T-helper 2 cell treated with Interferon-gamma antibody and Interleukin-4, amounts not matched to agents 5 μg/mL and 100 μg/mL, for 36 hours (primary cell): ENCODE measurements at places on chromosomes 3 and 15.

- no peak for DNase-seq
Observed at GRCh38 chr15:29724026-29724425, 98.2 kb downstream of the TJP1 start.

- DNase-seq = no peak
Observed at GRCh38 chr15:92112180-92112579, 258.7 kb downstream of the SLCO3A1 start.

- no peak for DNase-seq
Observed at GRCh38 chr15:88841236-88841635, 38.0 kb downstream of the ACAN start.

- DNase-seq = no peak
Observed at GRCh38 chr3:197364410-197365071, 66.1 kb upstream of the DLG1 start.

DNA sequence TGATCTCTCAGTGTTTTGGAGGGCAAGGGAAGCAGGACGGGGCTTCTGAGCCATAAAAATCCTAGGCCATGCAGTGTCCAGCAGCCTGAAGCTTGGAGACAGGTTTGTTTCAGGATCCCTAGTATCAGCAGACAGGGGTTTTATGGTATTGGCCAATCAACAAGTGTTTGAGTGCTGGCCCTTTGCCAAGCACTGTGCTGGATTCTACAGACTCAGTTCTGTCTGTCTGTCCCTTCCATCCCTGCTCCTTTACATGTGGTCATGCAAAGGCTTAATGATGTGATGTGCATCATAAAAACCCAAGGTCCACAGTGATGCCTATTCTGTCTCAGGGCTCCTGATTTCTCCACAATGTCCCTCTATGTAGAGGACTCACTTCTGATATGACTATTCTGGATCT, 184.1 kb downstream of the LRTM1 start:
- no peak for DNase-seq

DNA sequence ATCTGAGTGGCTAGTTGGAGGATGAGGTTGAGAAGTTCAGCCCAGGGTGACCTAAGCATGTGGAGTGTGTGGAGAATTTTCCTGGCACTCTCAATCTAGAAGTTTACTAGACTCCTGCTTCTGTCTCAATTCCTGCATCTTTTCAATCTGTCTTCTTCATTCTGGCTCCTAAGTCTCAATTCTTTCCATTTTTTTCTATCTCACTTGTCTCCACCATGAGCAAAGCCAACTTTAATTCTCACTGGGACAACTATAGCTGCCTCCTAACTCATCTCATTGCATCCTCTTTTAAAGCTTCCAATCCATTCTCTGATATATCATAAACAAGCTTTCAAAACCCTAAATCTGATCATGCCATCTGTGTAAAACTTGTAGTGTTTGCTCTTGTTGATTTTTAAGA, 569.3 kb downstream of the NAALADL2 start:
- DNase-seq = no peak

- DNase-seq = no peak
Observed at GRCh38 chr3:123694366-123695087, 109.7 kb upstream of the HACD2 start.

GRCh38 chr3:62705721-62706120, 169.5 kb downstream of the CADPS start:
- no peak for DNase-seq

- DNase-seq = no peak
Observed at GRCh38 chr3:65593780-65594752, 444.7 kb downstream of the MAGI1 start.

- DNase-seq = no peak
Observed at GRCh38 chr15:41560572-41560874, 1.5 kb downstream of the TYRO3 start.

- no peak for DNase-seq
Observed at GRCh38 chr3:69647081-69647480, 92.2 kb upstream of the MITF start.

- no peak for DNase-seq
Observed at GRCh38 chr3:172040981-172041963, 1.9 kb downstream of the FNDC3B start.

DNA sequence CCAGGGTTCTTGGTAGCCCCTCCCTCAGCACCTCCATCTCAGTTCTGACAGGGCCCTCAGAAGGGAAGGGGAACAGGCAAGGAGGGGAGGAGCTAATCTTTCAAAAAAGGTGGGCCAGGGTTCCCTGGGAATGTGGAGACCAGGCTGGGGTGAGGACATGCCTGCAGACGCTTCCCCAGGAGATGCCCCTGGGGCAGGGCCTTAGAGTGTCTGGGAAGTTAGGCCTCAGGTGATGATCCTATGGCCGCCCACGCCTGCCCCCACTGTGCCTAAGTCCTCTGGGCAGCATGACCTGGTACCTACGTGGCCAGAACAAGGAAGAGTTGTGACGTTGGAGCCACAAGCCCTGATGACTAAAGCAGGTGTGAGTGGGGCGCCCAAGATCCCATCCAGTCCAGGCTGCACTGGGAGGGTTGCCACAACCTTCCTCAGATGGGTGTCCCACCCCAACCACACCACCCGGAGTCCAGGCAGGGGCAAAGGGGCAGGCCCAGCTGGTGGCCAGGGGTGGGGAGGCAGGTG, 3.9 kb upstream of the SEMA3B start:
- DNase-seq = no peak

GRCh38 chr3:54574906-54575617, 352.8 kb downstream of the LRTM1 start:
- DNase-seq = no peak

DNA sequence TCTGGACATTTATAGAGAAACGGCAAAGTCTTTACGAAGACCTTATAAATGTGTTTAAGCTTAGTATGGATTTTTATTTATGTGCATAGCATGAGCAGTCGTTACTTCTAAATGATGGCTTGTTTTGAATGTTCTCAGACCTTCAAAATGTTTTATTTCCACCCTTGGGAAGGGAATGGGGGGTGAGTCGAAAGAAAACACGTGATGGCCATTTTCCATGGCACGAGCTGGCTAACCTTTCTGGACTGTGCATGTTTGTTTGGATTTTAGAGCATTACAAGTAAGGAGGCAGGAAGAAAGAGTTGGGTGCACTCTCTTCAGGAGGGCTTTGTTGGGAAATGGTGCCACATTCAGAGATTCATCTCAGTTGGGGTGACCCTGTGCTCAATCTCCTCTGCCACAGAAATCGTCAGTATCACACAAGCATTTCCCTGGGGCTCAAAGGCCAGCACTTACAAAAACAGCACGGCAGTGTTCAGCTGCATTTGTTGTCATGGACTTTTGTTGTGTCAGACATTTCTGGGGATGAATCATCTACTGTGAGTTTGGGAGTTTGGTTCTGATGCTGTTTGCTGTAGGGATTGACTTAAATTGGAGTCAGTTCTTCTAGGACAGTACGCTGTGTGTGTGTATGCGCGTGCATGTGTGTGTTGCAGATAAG, 52.3 kb upstream of the ADAMTS9 start:
- no peak for DNase-seq

- DNase-seq = no peak
Observed at GRCh38 chr3:161540594-161540993, 44.0 kb downstream of the OTOL1 start.

- DNase-seq = no peak
Observed at GRCh38 chr3:193780810-193781478, 187.9 kb downstream of the OPA1 start.
